ENCODE measurements at places on chromosomes 5 and 9.
A peak's percentile ranks its signal among the peaks of the same experiment; 100 is the strongest.

- no peak for DNase-seq
Observed at GRCh38 chr5:102324714-102325113, 28.6 kb upstream of the SLCO4C1 start.

GRCh38 chr9:114412048-114412683 lies 24.4 kb upstream of the AKNA start:
- peak; percentile 28 for DNase-seq

DNA sequence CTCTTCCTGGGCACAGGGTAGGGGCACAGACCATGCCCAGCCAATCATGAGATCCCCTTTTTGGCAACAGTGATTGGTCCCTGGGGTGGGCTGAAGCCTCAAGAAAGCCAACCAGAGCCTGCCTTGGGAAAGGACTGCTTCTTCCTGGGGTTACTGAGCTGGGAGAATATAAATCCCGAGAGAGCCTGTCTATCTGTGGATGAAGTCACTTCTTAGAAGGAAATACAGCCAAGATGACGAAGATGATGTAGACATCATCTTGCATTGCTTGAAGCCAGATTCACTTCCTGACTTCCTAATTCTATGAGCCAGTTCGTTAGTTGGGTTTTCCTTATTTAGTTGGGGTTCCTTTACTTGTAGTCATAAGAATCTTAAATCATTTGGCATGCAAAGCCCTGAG lies 50.1 kb upstream of the PWWP2A start:
- no peak for DNase-seq

- DNase-seq: no peak
Observed at GRCh38 chr9:7095058-7095457, 337.3 kb downstream of the KDM4C start.

- no peak for DNase-seq
Observed at GRCh38 chr9:37198039-37198729, 77.8 kb downstream of the ZCCHC7 start.

DNA sequence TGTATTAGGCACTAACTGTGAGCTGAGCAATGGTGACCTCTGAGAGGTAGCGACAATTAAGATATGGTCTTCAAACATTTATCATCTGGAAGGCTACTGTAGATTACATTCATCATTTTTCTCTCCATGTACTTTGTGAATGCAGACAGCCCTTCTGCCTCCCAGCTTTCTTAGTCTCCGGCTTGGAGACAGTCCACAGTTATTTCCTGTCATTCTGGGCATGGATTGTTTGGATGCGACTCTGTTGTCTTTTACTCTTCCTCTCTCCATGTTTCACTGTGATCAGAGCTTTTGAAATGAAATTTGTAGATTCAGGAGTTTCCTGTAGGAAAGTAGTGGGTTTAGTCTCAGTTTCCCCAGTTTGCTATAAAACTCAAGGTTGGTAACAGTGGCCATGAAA lies 20.5 kb downstream of the DMRT2 start:
- no peak for DNase-seq

GRCh38 chr9:128405077-128405779 lies 15.4 kb upstream of the CERCAM start:
- DNase-seq: no peak

DNA sequence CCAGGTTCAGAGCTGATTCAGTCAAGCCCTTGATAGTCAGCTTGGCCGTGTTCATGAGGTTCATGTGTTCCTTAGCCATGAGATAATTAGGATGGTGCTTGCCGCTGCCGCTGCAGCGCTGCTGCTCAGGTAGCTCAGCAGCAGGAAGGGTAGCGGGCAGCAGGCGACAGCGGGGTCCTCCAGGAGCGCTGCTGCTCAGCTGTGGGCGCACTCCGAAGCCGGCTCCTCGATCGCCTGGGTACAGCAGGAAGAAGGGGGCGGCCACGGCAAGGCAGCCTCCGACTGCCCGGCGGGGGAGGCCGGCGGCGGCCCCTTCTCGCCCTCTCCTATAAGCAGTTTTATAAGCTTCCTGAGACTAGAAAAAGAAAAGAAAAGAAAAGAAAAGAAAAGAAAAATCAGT lies 1253.6 kb downstream of the EFNA5 start:
- no peak for DNase-seq

DNA sequence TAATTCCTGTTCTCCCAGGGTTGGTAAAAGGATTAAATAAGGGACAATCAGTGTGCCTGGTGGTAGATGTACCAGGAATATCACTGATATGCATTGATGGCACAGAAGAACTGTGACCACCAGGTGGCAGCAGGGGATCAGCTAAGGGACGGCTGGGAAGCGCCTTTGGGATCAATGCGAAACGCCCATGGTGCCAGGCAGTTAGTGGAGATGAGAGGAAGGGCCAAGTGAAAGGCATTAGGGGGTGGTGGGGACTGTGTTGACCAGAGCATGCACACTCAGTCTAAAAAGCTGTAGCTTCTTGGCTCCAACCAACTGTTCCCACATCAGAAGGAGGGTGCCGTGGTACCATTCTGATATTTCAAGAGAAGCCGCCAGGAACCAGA lies 55.6 kb downstream of the ARHGEF37 start:
- no peak for DNase-seq

- peak; percentile 92 for DNase-seq
Observed at GRCh38 chr5:153517241-153517611, 26.8 kb downstream of the GRIA1 start.

DNA sequence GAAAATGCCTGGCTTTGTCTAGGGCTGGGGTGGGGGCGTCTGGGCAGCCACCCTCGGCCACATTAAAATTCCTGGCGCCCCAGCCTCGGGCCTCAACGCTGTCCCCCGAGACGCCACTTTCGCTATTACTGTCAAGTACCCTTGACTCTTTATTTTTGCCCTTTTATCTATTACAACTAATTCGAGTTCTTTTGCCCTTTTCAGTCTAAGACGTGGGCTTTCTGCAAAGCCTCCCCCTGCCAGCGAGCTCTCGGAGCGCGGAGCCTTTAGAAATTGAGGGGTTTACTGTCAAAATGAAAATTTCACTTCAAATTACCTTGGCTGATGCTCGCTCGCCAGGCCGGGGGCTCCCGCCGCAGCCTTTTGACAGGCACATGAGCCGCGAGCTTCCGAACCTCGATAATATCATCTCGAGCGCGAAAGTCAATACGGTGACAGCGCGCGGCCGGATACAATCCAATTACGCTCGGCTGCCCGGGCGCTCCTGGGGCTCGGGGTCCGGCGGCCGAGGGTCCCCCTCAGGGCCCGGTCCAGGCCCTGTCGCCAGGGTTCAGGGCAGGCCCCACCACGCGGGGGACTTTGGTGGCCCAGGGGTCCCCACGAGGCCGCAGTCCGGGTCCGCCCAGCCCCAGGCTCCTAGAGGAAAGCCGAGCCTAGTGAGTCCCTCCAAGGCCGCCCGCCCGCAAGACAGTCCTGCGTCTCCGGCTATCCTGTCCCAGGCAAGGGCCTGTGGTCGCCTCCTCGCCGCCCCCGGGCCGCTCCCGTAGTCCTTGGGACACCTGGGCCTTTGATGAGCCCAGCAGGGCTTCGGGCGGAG lies 6.7 kb downstream of the IRX4 start:
- DNase-seq: no peak

- DNase-seq: no peak
Observed at GRCh38 chr5:170632985-170633234, 129.1 kb downstream of the KCNIP1 start.

DNA sequence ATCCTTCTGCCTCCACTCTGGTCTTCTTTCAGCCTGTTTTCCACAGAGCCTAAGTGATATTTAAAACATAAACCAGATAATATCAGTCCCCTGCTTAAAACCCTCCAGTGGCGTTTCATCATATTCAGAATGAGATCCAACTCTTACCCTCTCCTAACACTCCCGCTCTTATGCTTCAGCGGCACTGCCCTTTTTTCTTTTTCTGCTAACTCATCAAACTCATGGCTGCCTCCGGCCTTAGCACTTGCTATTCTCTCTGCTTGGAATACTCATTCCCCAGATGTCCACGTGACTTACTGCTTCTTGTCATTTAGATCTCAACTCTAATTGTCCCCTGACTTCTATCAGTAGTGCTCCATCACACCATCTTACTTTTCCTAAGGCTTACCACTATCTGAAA lies 73.6 kb downstream of the PIP5K1B start:
- no peak for DNase-seq

GRCh38 chr9:70746316-70746715 lies 331.9 kb upstream of the KLF9 start:
- no peak for DNase-seq

DNA sequence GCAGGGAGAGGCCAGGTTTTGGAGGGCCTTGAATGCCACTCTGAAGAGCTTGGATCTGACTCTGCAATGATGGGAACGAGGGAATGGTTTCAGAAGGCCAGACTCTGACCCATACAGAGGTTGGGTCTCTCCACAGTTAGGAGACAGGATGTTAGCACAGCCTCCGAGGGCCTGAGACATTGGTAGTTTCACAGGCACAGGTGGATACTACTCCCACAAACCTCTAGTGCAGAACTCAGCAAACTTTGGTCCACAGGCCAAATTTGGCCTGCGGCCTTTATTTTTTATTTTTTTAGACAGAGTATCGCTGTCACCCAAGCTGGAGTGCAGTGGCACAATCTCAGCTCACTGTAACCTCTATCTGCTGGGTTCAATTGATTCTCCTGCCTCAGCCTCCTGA lies 2.9 kb downstream of the GNPDA1 start:
- no peak for DNase-seq

DNA sequence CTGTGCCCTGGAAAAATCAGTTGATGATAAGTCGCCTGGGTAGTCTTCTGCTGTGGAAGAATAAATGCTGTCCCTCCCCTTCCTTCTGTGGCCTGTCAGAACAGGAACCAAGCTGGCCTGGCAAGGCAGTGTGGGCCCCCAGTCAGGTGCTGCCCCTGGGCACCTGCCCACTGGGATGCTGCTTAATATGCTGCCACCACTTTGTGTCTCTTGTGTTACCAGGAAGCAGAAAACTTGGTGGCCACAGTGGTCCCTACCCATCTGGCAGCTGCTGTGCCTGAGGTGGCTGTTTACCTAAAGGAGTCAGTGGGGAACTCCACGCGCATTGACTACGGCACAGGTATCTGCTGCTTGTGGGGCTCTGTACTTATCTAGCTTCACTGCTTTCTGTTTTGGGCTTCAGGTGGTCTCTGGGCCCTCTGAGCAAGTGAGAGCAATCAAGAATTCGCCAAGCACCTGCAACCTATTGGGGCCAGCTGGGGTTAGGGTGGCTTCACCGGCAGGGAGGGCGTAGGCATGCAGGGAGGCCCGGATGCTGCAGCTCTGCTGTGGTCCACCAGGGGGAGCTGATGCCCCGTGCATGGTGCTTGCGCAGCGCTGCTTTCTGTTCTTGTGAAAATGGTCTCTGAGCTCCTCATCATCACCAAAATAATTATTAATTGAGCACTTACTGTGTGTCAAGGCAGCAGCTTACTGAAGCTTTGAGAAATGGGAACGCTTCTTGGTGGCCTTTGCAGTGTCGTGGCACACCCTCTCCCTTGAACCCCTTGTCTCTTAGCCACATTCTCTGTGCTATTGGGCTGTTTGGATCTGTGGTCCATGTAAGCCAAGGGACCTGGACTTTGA lies 20.3 kb downstream of the PTPA start:
- no peak for DNase-seq

DNA sequence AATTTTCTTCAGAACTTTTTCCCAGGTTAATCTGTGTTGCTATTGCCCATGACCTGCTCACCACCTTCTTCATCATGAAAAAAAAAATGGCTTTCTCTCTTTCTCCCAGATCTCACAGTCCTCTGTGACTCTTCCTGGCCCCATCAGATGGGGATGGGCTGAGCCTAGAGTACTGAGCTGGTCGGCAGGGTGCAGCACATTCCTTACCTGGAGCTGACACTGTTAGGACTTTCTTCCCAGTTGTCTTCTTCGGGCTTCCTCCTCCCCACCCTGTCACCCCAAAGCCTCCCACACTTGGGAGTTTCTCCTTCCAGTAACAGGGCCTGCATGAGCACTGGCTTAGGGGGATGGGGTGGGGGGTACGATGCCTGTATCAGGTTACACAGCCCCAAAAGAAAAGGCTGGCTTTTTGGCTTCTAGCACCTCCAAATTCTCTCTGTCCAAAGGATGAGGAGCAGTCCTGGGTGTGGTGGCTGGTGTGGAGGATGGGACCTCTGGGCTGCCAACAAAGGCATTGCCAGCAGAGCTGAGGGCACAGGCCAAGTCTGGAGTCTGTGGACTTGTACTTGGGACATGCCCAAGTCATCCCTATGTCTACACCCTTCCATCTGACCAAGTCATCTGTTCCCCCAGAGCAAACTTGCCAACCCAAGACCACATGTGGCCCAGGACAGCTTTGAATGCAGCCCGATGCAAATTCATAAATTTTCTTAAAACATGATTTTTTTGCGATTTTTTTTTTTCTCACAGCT lies 68.0 kb upstream of the HSPA9 start:
- no peak for DNase-seq

DNA sequence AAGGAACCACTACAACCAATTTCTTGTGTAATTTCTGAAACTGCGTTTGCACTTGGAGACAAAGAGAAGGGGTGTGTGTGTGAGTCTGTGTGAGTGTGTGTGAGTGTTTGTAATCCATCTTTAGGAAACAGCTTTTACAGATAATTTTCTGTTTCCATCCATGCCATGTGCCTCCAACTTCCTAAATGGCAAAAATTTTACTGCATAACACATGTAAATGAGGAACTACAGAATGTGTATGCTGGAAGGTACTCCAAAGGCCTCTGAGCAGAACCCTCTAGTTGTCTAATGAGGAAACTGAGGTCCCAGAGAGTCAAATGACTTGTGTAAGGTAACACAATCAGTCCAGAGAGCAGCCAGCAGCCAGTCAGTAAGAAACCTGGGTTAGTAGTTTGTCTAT lies 20.8 kb downstream of the MAMDC2 start:
- DNase-seq: no peak

DNA sequence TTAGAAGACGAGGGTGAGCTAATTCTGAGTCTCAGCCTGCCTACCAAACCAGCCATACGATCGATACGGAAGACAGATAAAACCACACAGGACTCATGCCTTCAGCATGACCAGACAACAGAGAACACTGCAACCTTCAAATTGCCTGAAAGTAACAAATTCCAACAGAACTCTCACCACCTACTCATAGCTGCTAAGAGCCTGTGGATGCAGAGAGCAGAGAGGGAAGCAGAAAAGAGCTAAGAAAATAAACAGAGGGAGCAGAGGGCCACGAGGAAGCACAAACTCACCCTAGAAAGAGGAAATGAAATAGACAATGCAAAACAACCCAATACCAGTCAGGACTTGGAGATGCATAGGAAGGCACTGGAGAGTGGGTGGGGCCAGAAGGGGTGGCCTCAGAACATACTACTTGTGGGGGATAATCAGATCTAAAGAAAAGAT lies 86.7 kb upstream of the TAS2R1 start:
- DNase-seq: no peak

GRCh38 chr9:129644902-129645301 lies 3.0 kb upstream of the ASB6 start:
- no peak for DNase-seq

GRCh38 chr5:124310453-124310852 lies 436.0 kb downstream of the ZNF608 start:
- DNase-seq: no peak

- no peak for DNase-seq
Observed at GRCh38 chr9:95667789-95668188, 151.0 kb upstream of the PTCH1 start.

DNA sequence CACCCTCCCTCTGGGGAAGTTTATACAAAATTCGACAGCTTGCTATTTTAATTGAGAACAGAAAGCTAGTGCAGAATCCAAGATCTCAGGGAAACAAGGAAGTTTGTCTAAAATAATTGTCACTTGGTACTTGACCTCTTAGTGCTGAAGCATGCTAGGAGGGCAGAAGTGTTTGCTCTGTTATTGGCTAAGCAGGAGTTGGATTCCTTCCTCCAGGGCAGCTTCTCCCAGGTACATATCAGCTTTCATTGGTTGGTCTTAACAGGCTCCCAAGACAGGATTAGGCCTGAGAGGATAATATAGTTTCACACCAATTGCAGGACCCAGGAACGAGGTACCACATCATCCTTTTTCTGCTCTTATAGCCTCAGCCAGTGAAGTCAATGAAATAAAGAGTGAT lies 432.8 kb downstream of the IRX1 start:
- DNase-seq: no peak

Measured in NCI-H524 treated with DMSO at 0.1 percent for 48 hours (cell line).